ENCODE measurements at places on chromosomes 2 and 18.
A peak's percentile ranks its signal among the peaks of the same experiment; 100 is the strongest.

DNA sequence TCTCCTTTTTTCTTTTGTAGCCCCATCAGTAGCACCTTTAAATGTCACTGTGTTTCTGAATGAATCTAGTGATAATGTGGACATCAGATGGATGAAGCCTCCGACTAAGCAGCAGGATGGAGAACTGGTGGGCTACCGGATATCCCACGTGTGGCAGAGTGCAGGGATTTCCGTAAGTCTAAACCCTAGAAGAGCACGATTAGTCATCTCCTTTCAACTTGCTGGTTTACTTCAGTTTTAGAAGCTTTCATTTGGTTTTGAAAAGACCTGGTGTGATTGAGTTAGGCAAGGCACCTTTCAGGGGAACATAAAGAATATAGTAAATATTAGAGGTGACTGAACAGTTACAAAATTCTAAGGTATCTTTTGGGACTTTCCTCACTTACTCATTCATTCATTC lies 72.2 kb upstream of the TMEM87B start:
- H3K36me3 ChIP-seq: no peaks in the 10 kb centered on the region
- H3K27me3 ChIP-seq: no peaks in the 10 kb centered on the region
- peaks cover 28% of the 10 kb centered on the region for H3K4me1 ChIP-seq
- no peak overlapping the region for H3K27ac ChIP-seq
- no peak for DNase-seq
- H3K4me3 ChIP-seq: no peak overlapping the region

GRCh38 chr2:54454548-54455130 lies 1.5 kb upstream of the SPTBN1 start:
- peak overlapping the region; percentile 32 for H3K27ac ChIP-seq
- H3K27me3 ChIP-seq: no peaks in the 10 kb centered on the region
- peak overlapping the region; percentile 97 for H3K4me3 ChIP-seq
- DNase-seq: no peak

DNA sequence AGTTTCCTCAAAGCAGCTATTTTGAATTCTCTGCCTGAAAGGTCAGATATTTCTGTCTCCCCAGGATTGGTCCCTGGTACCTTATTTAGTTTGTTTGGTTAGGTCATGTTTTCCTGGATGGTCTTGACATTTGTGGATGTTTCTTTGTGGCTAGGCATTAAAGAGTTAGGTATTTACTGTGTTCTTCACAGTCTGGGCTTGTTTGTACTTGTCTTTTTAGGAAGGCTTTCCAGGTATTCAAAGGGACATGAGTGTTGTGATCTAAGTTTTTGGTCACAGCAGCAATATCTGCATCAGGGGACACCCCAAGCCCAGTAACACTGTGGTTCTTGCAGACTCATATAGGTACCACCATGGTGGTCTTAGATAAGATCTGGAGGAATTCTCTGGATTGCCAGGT lies 11.8 kb downstream of the MYO3B start:
- no peak overlapping the region for H3K27ac ChIP-seq
- H3K4me3 ChIP-seq: no peak overlapping the region
- no peaks in the 10 kb centered on the region for H3K4me1 ChIP-seq
- DNase-seq: no peak
- no peaks in the 10 kb centered on the region for H3K27me3 ChIP-seq

DNA sequence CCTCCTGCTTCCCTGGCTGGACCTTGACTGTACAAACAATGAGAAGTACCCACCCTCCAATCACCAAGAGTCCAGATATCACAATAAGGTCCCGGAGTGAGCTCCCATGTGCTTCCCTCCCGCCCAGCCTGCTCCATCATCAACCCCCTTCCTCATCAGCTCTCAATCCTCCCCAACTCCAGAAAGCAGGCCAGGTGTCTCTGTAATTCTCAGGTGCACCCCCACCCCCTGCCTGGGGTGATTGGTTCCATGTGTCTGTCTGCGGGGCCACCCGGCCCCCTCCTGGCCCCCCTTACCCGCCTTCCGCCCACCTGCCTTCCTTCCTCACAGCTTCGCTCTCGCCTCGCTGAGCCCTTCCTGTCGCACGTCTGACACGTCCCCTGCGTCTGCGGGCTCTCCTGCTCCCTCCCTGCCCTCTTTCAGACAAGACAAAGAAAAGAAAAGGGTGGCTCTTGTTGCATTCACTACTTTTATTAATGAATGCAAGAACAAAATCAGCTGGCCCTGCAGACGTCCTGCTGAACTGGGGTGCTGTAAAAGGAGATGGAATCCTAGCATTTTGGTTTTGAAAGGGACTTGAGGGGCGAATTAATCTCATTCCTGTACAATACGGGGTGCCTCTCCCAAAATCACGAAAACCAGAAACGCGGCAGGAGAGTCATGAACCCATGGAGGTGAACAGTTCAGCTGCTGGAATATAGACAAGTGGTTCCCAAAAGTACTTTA lies 26.5 kb upstream of the IGFBP2 start:
- H3K36me3 ChIP-seq: no peaks in the 10 kb centered on the region
- no peak overlapping the region for H3K4me3 ChIP-seq
- H3K4me1 ChIP-seq: peaks cover 24% of the 10 kb centered on the region
- no peak for DNase-seq

DNA sequence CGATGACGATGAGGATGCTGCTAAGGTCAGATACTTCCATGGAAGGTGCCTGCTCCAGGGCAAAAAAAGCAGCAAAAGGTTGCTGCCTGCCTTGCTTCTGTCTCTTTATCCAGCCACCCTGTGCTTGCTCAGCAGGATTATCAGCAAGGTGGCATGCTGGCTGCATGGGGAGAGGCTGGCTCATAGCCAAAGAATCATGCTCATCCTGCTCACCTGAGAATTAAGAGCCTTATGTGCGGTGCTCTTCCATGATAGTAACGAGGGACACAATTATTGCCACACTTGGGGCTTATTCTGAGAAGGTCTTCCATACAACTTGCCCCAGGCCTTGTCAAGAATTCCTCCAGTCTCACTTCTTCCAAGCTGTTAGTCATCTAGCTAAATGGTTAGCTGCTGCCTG lies 60.4 kb upstream of the SEC11C start:
- no peak overlapping the region for H3K4me3 ChIP-seq
- peaks cover 41% of the 10 kb centered on the region for H3K27me3 ChIP-seq
- DNase-seq: no peak
- no peaks in the 10 kb centered on the region for H3K36me3 ChIP-seq
- H3K4me1 ChIP-seq: peaks cover 9% of the 10 kb centered on the region

GRCh38 chr2:86482034-86482433 lies 40.9 kb downstream of the KDM3A start:
- H3K4me1 ChIP-seq: no peaks in the 10 kb centered on the region
- H3K27ac ChIP-seq: no peak overlapping the region
- H3K27me3 ChIP-seq: no peaks in the 10 kb centered on the region
- peaks cover 70% of the 10 kb centered on the region for H3K36me3 ChIP-seq
- no peak for DNase-seq
